ENCODE measurements at places on chromosomes 5 and 9. TPM values are rescaled to one million over a fixed set of nuclear protein-coding genes. Genes with fewer than 3 reads are reported as not detected.

Gene RIMOC1
- 20.1 TPM for total RNA-seq

Gene TNFSF8
- 4.2 TPM for total RNA-seq

Gene ARID3C
- not detected for total RNA-seq

Gene PDE6A
- not detected for total RNA-seq

Gene DRD1
- total RNA-seq = not detected

Gene FBP2
- not detected for total RNA-seq

GRCh38 chr9:114388764-114389375 lies 1.1 kb upstream of the AKNA start:
- DNase-seq = no peak

GRCh38 chr5:114238771-114239313 lies 123.0 kb upstream of the KCNN2 start:
- DNase-seq = no peak

GRCh38 chr9:96505316-96505991 lies 55.5 kb downstream of the HABP4 start:
- DNase-seq = peak; percentile 78

- DNase-seq = peak; percentile 81
Measured at GRCh38 chr9:114465906-114466900, 39.1 kb downstream of the WHRN start.

DNA sequence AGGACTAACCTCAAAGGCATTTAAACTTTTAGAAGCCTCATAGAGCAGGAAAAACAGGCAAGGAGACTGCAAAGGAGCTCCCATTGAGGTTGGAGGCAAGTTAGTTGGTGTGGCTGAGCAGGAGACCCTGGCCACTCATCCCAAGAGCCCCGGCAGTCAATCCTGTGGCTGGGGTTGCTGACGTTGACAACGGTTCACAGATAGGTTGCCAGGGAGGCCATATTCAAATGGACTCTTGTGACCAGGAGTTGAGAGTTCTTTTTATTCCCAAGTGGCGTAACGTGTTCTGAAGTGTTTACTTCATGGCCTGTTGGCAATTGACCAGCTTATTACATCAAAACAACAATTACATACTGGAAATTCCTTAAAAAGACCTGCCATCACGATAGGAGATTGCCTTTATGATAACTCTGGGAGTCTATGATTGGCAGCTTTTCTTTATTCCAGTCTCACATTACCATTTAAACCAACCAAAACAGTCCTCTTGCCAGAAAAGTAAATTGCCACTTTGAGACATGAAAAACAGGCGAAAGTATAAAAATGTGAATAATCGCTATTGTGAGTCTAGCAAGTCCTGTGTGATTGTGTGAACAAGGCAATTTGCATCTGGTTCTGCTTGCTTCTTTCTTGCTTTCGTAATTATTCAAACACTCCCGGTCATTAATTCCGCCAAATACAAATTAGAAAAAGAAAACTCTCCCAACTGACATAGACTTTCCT lies 394.9 kb downstream of the MED10 start:
- DNase-seq = no peak

DNA sequence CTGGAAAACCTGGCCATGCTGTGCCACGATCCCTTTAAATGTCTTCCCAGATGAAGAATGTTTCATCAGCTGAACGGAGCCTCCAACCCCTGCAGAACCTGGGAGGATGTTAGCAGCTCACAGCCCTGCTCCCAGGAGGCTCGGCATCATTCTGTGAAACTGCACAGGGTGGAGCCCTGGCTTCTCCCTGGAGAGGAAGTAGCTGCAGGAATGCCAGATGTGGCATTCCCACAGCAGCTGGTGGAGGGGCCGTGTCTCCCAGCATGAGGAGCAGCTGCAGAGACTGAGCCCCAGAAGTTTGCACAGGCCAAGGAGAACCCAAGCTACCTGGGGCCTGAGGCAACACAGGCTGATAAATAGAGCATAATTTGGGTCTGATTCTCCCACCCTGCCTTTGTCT lies 165.8 kb upstream of the MAP3K1 start:
- DNase-seq = no peak

- peak; percentile 72 for DNase-seq
Measured at GRCh38 chr5:145855763-145856267, 17.0 kb downstream of the GRXCR2 start.

- no peak for DNase-seq
Measured at GRCh38 chr9:91571036-91571435, 147.4 kb upstream of the NFIL3 start.

- DNase-seq = no peak
Measured at GRCh38 chr9:117182046-117182445, 232.8 kb downstream of the ASTN2 start.

DNA sequence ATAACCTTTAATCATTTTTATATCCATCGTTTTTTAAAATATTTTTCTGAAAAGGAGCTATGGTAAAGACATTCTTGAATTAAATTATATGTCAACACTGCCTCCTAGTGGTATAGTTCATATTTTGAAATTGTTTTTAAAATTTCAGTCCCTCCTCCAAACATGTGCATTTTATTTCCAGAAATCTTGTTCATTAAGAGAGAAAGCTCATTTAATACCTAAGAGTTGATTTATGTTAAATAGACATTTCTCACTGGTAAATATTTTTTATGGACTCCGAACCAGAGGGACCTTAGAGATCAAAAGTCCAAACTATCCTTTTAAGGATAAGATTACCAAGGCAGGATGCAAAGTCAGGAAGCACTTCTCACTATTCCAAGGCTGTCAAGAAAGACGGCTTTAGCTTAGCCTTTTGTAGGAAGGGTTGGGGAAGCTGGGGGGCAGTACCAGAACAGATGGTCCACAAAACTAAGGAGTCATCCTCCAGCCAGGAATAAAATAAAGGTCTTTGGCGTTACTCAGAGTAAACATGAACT lies 21.6 kb downstream of the BHMT start:
- DNase-seq = no peak

DNA sequence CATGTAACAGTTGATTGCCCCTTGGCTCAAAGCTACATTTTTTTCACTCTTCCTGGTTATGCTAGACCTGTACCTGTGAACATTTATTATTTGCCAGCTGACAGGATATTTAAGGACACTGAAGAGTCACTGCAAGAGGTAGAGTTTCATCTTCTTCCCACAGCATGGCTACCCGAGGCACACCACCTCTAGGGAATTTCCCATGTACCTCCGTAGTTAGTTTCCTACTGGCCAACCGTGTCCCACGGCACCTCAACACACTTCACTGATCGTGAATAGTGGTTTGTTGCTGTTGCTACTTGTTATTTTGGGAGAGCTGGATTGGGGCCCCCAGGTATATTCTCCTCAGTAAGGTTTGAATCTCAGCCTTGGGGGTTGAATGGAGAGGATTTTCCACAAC lies 648.6 kb downstream of the SEMA5A start:
- peak; percentile 48 for DNase-seq

Measured in thyroid gland (tissue), 4 donors.